ENCODE measurements at places on chromosomes 1 and 21.

DNA sequence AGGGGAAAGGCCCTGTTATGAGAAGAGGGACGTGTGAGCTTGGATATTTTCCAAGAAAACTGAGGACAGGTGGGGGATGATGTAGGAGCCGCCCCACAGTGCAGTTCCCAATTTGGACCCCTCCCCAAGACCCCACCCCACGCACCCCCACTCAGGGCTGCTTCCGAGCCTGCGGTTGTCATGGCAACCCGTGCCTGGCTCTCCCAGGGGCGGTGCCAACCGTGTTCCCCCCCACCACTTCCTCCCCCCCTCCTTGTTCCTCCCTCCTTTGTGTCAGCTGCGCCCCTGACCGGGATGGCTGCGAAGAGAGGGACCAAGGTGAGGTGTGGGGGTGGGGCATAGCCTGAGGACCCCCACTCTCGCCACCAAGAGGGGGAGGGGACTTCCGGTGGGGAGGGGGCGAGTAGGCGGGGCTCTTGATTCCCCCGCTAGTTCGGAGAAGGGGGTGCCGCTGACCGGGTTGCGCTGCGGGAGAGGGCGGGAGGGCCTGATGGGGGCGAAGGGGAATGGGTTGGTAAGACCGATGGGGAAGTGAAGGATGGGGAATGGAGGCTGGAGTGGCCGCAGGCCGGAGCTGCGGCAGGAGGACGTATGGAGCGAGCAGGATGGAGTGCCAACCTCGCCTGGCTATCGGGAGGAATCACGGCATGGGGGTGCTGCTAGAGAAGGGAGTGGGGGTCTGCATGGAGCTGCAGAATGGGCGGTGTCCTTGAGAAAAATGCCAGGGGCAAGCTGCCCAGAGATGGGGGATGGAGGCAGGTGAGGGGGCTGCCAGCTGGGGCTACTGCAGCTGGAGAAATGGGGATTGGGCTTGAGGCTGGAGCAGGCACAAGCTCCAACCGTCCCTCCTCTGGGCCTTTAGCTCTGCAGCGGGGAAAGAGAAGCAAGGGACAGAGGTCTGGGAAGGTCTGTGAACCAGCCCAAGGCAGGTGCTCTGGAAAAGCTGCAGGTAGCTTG is 953 bp downstream of the TRIM46 start:
- no peak for DNase-seq

DNA sequence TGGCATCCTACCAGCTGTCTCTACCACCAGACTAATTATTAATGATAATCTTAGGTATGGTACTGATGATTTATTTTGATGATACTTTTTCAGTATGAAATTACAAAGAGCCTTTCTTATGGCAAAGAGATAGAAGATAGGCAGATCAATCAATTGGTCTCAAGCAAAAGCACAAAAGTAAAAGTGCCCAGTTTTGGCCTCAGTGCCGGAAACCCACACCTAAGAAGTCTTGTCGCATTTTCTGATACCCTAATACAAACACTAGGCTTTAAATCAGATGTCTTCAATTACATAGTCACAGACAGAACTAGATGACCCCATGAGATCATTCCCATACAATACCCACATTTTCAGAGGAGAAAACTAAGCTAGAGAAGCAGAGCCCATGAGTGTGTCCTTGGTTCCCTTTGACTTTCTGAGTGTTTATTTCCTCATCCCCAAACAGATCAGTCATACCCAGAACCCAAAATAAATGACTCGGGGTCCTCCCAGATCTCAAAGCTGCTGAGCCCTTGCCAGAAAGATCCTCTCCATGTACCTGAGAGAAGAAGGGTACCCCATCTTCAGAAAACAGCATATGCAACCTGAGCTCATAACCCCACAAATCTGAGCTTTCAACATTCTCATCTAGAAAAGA is 7.7 kb downstream of the ITPKB start:
- no peak for DNase-seq

DNA sequence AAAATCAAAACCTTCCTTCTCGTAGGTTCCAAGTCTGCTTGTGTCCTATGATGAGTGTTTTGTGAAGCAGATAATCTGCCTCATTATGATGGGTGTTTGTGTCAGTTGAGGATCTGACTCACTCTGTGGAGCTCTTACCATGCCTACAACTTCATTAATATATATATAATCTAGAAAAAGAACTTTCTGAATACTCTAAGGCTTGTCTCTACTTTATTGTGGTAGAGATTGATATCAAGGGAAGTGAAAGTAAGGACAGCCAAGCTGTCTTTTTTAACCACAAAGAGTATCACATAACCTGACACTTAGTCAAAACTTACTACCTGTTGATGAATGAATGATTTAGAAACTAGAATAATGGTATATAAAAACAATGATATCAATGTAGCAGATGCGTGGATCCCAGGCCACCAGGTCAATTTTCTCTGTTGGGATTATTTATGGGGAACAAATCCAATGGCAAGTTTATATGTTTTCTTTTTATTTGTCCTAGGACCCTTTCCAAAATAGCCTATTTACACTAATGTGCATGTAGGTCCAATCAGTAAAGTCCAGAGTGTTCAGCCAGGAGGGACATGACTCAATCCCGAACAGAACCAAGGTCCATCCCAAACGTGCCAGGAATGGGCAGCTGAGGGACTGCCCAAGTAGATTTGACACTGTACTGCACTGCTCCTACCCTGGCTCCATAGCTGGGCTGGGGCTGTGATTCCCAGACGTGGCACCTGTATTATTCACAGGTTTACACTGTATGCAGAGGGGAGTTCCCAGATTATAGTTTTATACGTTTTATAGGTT is 182.3 kb upstream of the GREM2 start:
- DNase-seq: no peak

DNA sequence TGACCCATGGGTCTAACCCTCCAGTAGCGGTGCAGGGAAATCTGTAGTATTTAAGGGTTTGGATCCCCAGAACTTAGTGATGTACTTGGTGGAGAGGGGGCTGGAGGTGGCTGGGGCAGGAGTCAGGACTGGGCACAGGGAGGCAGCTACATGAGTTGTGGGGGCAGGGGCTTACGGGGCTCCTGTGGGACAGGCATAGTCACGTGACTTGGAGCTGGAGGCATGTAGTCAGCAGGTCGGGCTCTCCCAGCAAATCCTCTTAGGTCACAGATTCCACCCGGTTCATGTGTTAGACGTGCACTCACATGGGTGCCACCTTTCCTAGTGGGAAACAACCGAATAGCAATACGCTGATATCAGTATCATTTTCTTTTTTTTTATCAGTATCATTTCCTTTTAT is 112.1 kb downstream of the PCP4 start:
- no peak for DNase-seq

DNA sequence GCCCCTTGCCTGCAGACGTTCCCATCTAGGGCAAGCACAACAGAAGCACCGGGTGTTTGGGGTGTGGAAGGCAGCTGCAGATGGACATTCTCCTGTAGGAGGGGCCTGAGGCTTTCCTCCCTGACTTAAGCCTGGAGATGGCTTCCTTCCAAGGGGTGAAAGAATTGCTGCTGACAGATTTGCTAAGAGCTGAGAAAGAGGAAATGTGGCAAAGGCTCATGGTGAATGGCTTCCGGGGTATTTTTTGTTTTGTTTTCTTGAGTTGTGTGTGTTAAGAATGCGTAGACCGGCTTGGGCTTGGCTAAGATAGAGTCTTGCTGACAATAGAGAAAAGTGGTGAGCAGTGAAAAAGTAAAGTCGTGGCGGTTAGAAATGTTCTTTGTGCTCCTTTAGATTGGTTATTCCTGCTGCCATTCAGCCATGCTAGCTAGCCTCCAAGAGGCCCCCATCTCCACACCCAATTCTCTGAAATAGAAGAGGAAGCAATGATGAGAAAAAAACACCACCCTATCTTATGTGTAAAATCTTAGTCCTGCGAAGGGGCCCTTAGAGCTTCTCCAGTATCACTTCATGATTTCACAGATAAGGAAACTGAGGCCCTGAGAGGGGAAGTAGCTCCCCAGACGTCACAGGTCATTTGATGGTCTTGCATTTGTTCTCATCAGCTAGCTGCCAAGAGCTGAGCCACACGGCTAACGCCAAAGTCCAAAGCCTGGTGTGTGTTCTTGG is 36.9 kb downstream of the EIF2D start:
- peak; percentile 66 for DNase-seq

GRCh38 chr1:219419860-219420259 is 193.0 kb downstream of the ZC3H11B start:
- DNase-seq: no peak

GRCh38 chr1:198088360-198089071 is 68.3 kb upstream of the NEK7 start:
- DNase-seq: no peak

GRCh38 chr1:21293537-21294265 is 3.4 kb upstream of the ECE1 start:
- DNase-seq: no peak

GRCh38 chr1:164308101-164308500 is 250.9 kb upstream of the PBX1 start:
- DNase-seq: no peak

- DNase-seq: no peak
Observed at GRCh38 chr1:215878843-215879242, 311.7 kb downstream of the KCTD3 start.

DNA sequence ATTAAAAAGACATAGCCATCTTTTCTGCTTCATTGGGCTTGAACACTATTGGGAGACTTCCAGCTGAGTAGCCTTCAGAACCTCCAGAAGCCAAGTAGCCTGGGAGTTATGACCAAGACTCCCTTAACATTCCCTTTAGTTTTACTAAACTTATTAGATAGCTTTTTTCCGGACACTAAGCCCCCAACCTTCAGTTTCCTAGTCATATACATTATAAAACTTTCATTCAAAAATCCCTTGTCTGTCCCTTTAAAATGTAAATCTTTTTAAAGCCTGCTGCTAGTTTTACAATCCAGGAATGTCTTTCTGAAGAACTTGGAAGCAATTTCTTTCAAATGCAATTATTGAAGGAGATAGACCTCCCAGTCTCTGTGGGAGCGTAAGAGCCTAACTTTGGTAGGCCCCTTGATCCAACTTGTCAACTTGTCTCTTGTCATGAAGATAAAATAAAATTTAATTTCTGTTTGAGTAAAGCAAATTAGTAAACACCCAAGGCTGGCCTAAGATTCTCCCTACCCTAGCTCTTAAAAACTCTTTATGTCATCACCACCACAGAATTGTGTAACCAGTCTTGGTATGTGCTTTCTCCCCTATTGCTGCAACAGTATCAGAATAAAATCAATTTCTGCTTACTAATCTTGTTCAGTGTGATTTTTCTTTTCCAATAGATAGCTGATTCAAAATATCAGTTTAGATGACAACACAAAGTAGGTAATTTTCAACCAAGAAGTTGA is 796.2 kb downstream of the PLA2G4A start:
- DNase-seq: no peak

- no peak for DNase-seq
Observed at GRCh38 chr1:117096951-117097408, 24.6 kb downstream of the TRIM45 start.

DNA sequence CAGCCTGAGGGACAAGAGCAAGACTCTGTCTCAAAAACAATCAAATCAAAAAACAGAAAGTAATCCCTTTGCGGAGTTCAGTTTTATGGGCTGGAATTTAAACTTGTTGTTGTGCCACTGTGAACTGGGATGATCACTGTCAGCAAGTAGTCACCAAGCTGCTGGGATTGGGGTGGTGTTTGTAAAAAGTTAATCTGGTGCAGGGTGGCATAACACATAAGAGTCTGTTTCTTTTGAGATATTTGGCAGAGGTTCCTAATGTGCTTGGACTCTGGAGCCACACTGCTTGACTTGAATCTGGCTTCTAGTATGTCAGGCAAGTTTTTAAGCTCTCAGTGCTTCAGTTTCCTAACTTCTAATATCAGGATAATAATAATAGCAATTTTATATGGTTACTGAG is 6.6 kb downstream of the CLIC4 start:
- DNase-seq: no peak

DNA sequence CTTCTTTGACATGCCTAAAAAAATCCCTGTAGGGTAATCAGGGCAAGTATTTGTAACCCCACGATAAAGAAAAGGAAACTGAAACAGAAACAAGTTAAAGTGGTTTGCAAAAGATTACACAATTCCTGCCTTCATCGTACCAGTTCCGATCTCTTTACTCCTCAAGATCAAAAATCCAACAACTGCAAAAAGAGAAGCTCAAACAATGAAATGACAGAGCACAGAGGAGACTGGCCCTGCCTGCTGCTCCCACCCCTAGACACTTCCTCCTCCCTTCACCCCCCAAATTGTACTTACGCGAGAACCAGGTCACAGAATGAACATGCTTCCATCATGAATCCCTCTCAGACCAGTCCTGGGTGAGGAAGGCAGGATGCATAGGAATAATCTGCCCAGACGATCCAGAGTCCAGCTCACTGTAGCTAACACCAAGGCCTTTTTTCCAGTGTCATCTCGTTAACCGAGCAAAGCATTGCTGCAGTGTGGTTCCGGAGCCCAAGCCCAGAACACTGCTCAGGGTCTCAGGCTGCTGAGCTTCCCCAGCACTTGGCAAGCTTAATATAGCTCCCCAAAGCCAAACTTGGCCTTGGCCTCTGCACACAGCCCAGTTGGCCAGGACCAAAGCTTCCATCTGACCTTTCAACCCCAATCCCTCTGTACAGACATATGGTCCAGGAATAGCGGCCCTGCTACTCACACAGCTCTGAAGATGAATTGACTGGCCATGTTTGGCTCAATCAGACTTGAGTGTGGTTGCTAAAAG is 20.3 kb downstream of the RXRG start:
- DNase-seq: no peak

GRCh38 chr21:44986471-44987291 is 46.9 kb downstream of the SLX9 start:
- no peak for DNase-seq

DNA sequence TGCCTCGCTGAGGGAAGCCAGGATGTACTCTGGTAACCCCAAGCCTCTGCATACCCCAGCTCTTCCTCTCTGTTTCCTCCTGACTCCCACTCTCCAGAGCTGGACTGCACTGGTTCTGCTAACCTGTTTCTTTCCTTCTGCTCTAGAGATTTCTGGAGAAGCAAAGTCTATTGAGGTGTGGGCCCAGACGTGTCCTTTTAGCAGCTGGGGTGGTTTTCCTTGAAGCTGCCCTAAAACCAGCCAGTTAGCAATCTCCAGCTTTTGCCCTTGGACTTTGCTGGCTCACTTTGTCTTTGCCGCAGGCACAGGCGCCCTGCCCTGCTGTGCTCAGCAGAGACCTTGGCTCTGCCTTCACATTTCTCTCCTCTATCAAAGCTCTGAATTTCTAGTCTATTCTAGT is 171.8 kb upstream of the IVNS1ABP start:
- DNase-seq: no peak

DNA sequence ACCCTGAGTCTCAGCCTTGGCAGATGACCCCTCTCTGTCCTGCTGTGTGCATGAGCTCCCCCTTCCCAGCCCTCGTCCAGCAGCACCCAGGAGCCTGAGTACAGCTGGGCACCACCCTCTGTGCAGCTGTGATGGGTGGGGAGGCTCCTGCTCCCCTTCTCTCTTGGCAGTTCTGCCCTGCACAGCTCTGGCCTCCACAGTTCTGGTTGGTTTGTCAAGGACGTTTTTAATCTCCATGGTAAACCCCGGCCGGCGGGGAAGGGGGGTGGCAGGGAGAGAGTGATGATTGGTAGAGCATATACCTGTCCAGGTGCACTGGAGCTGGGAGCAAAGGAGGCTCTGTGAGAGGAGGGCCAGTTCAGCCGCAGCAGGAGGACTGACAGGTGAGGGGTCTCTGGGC is at the start of gene CLCNKA:
TSS of gene CLCNKA (plus strand) at position 356 of the 400 bp plus-strand sequence. CDS start 584 bp downstream, outside the sequence.
- no peak for DNase-seq

GRCh38 chr1:1058921-1059493 is 15.1 kb downstream of the RNF223 start:
- DNase-seq: no peak
